ENCODE measurements at places on chromosomes 7 and 10. TPM values are rescaled to one million over a fixed set of nuclear protein-coding genes. Genes with fewer than 3 reads are reported as not detected.

CRPPA gene
- total RNA-seq, result 2.1 TPM

HTR5A gene
- total RNA-seq, result not detected

ZPBP gene
- total RNA-seq, result not detected

CYP3A7 gene
- not detected for total RNA-seq

GLI3 gene
- 29.3 TPM for total RNA-seq

GFRA1 gene
- 31.3 TPM for total RNA-seq

RNF133 gene
- total RNA-seq, result 0.36 TPM

CHST15 gene
- total RNA-seq, result 35.5 TPM

PHKG1 gene
- 3.8 TPM for total RNA-seq

ADAM12 gene
- total RNA-seq, result 168 TPM

CYP2C8 gene
- total RNA-seq, result 0.32 TPM

Data from hair follicle dermal papilla cell (primary cell).